ENCODE measurements at places on chromosomes 7 and 10.

DNA sequence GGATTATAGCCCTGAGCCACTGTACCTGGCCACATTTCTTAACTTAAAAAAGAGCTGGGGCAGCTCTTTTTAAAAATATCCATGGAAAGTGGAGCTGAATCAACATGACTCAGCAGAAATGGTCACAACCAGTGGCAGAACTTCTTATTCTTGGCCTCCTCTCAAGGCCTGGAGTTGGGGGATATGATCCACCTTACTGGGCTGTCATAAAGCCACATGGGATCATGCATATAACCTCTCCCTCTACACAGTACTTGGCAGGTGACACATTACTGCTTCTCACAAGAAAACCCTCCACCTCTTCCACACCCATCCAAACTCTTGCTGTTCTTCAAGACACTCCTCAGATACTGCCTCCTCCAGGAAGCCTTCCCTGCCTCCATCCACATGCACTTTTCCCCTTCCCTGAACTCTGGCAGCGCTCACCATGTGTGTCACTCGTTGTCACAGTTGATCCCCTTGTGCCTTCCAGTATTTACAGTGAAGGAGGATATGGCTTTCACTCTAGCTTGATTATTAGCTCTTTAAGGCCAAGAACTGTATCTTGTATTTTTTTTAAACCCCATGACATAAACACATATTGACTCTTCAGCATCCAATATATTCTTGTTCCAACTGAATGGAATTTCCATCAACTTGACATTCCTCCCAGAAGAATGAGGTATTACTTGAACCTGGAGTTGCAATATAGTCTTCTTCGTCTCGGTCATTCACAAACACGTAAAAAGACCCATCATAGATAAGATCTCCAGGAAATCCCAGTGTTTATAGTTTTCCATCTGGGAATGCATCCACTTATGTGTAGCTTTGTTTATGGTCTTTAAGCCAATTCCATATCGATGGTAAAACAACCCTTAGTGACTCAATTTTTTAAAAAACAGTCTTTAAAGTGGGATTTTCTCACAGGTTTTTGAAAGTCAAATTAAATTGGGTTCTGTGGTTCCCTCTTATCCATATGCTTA, 85.5 kb downstream of the TBXAS1 start:
- DNase-seq = no peak

GRCh38 chr7:119545118-119545517, 727.9 kb upstream of the KCND2 start:
- DNase-seq = no peak

DNA sequence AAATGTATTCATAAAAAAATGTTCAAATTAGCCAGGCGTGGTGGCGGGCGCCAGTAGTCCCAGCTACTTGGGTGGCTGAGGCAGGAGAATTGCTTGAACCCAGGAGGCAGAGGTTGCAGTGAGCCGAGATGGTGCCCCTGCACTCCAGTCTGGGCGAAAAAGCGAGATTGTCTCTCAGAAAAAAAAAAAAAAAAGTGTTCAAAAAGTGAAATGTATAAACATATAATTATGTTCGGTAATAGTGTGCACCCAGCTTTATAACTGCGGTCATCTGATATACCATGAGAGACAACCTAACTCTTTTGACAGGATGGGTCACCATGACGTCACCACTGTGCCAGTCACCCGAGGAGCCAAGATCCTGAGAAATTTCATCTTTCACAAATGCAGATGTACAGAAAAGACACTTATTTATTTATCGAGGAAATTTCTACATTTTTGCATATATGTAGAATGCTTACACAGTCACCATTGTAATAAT, 594 bp upstream of the RP9 start:
- DNase-seq = no peak

- DNase-seq = no peak
Measured at GRCh38 chr7:122306320-122307227, 2.0 kb upstream of the FEZF1 start.

- DNase-seq = no peak
Measured at GRCh38 chr10:124994573-124995473, 52.9 kb downstream of the ZRANB1 start.

- no peak for DNase-seq
Measured at GRCh38 chr10:4262449-4262848, 477.4 kb upstream of the KLF6 start.

DNA sequence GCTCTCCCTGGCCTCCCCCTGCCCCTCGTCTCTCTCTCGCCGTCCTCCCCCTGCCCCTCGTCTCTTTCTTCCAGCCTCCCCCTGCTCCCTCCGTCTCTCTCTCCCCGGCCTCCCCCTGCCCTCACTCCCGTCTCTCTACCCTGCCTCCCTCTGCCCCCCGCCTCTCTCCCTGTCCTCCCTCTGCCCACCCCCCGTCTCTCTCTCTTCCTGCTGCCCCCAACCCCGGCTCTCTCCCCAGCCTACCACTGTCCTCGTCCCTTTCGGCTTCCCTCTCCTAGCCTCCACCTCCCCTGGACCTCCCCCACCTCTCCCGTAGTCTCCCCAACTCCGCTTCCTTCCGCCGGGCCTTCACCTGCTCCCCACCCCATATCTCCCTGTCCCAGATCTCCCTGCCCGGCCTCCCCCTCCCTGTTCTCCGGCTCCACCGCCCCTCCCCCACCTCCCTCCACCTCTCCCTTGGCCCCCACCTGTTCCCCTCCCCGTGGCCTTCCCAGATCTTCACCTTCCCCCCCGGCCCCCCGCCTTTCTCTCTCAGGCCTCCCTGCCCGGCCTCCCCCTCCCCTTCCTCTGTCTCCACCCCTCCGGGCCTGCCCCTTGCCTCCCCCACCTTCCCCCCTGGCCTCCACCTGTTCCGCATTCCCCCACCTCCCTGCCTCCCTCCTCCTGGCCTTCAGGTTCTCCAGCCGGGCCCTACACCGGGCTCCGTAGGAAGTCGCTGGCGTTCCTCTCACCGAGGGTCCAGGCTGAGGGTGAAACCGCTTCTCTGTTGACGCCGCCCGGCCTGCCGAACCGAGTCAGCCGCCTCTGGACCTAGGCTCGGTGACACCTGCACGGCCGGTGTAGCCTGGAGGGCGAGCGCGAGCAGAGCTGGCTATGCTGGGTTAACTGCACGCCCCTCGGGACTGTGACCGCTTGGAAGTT, 1.2 kb downstream of the GET4 start:
- no peak for DNase-seq

- DNase-seq = no peak
Measured at GRCh38 chr7:67863911-67864310, 867.3 kb downstream of the TYW1 start.

- DNase-seq = no peak
Measured at GRCh38 chr10:17422931-17423330, 31.5 kb downstream of the ST8SIA6 start.

DNA sequence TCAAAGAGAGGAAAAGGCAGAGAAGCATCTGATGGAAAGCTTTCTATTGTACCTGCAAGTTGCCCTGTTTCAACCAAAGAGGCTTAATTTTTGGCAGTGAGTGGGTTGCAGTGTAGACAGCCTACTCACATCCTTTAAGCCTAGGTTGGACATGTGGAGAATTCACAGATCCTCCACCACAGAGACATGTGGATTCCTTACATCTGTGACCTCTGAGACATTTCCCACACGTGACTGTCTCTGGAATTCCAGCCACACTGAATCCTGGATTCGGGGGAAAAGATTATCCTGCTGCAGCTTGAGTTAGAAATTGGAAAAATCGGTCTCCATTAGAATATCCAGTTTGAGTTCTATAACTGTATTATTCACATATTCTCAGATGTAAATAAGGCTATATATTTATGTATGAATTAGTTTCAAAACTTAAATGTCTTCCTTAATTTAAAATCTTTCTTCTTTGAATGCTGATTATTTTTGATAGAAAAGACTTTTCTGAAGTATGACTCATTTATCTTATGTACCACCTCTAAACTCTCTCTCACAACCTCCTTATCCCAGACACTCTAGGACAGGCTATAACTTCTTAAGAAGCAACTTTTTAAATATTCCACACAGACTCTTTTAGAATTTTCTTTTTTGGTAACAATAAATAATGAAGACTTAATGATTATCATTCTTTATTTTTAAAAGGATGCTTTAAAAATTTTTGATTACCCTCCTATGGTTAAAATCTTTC, 123.3 kb downstream of the TWIST1 start:
- no peak for DNase-seq

DNA sequence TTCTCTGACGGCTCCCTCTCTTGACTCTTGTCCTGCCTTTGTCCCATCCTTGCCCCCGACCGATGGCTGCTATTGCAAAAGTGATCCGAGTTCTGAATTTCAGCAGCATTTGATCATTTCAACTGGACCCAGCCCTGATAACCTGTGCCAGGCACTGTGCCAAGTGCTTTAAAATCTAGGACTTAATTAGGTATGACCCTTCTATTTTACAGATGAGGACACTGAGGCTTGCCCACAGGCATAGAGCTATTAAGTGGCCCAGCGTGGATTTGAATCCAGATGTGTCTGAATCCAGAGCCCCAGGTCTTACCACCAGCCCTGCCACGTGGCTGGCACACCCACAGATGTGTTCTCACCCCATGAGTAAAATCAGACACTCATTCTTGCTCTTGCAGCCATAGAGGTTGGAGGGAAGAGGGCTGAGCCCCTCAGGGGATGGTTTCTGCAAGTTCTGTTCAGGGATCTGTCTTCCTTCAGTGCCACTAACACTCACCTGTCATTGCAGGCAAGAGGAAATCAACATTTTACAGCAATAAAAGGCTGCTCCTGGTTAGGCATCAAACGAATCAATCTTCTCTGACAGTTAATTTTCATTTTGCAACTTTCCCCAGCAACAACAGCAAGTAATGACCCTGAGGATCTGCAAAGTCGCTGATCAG, 101.2 kb downstream of the GRID1 start:
- DNase-seq = no peak

DNA sequence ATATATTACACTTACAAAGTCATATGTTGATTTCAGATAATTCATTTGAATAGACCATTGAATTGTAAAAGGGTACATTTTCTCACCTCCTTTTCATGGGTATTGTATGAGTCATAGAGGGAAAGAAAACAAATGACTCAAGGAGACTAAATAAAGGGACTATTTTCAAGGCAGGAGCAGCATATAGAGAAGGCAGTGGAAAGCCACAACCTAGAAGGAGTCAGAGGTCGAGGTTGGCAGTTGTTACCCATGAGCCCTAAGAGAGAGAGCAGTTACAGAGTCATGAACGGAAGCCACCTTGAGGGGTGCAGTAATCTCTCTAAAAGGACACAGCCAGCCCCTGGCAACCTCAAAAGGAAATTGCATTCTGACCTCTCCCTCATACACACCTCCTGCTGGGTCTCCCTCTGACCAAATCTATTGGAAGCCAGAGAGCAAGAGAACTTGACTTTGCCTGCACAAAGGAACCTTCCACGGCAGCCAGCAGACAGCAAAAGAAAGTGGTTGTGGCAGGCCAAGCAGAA, 137.9 kb downstream of the GRM8 start:
- DNase-seq = no peak

- DNase-seq = peak; percentile 24
Measured at GRCh38 chr10:101938305-101939007, 94.9 kb upstream of the KCNIP2 start.

- no peak for DNase-seq
Measured at GRCh38 chr10:83574770-83575169, 564.5 kb upstream of the GHITM start.

- DNase-seq = no peak
Measured at GRCh38 chr10:34151481-34151880, 663.6 kb downstream of the PARD3 start.

GRCh38 chr10:6165221-6165725, 37.5 kb upstream of the PFKFB3 start:
- no peak for DNase-seq

GRCh38 chr7:4612939-4613841, 68.9 kb upstream of the FOXK1 start:
- no peak for DNase-seq

- DNase-seq = no peak
Measured at GRCh38 chr7:2287745-2288144, 26.5 kb downstream of the SNX8 start.

- DNase-seq = no peak
Measured at GRCh38 chr10:95214369-95214768, 20.3 kb downstream of the ACSM6 start.

DNA sequence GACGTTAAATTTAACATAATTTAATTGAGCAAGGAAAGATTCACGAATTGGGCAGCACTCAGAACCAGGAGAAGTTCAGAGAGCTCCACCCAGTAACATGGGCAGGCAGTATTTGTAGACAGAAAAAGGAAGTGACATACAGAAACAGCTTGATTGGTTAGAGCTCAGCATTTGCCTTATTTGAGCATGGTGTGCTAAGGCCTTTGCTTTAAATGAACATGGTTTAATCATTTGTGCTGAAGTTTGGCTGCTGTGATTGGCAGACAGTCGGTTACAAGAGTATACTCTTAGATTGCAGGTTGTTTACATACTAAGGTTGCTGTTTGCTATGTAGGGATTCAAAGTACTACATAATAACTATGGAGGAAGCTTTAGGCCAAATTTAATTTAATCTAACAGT, 199.2 kb downstream of the MALRD1 start:
- DNase-seq = no peak

- DNase-seq = no peak
Measured at GRCh38 chr7:82697897-82698296, 254.3 kb upstream of the CACNA2D1 start.

- no peak for DNase-seq
Measured at GRCh38 chr10:7015457-7015856, 395.4 kb downstream of the SFMBT2 start.

DNA sequence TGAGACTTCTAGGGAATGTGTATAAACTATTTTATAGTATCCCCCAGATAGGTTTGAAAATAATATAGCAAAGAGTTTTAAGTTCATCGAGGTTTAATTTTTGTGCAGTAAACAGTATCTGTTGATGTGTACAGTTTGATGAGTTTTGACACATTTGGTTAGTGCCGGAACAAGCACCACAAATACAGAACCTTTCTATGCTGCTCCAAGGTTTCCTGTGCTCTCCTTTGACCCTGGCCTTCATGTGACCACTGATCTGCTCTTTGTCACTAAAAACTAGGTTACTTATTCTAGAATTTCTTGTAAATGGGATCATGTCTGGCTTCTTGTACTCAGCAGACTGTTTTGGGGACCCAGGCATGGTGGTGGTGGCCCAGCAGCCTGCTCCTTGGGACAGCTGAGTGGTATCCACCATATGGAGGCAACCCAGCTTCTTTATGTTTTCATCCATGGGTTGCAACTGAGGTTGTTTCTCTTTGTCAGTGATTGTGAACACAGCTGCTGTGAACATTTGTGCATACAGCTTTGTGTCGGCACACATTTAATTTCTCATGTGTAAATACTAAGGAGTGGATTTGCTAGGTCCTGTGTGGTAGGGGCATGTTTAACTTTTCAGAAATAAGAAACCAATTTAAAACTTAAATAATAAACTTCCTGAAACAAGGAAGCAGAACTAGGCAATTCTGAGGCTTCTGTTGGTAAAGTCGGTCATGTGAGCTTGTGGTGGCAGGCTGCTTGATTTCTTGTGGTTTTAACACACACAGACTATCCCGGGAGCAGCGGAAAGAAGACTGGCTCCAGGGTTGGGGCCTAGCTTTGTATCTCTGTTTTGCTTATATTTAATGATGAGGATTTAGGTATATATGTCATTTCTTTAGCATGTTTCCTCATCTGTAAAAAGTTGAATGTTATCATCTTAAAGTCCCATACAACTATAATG, 219.4 kb downstream of the ABCA13 start:
- no peak for DNase-seq

Data from left kidney (tissue), 8 donors.